ENCODE measurements at places on chromosomes 1 and 21.
A peak's percentile ranks its signal among the peaks of the same experiment; 100 is the strongest.

DNA sequence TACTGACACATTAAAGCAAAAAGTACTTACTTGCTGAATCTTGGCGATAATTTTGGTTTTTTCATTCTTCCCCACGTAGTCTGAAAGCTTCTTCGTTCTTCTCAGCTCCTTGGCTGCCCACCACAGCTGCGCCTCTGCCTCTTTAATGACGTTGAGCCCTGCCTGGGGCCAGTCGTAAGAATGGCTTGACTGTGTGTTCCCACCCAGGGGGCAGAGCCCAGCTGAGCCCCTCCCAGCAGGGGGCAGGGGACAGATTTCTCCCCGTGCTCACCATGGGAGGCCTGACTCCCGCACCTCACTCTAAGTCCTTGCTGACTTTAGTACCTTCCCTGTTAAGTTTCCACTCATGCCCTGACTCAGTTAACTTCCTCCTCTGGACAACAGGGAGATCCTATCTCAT, 9.0 kb downstream of the CFAP298 start:
- no peak for DNase-seq

GRCh38 chr1:225767634-225768540, 9.7 kb upstream of the SRP9 start:
- peak; percentile 50 for DNase-seq

DNA sequence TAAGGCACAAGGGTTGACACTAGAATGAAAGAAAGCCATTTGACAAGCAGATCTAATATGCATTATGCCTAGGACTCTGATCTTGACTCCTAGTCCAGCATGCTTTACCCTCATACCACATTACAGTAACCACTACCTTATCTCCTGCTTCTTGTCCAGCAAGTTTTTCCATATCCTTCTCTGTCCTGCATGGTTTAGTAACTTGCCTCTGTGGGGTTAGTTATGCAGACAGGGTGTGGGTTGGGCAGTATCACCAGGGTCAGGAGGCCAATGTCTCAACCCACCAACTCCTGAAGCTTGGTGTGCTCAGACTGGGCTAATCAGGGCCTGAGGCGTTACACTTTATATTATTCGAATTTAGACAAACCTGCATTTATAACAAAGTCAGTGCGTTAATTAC, 18.8 kb downstream of the DHDDS start:
- no peak for DNase-seq

DNA sequence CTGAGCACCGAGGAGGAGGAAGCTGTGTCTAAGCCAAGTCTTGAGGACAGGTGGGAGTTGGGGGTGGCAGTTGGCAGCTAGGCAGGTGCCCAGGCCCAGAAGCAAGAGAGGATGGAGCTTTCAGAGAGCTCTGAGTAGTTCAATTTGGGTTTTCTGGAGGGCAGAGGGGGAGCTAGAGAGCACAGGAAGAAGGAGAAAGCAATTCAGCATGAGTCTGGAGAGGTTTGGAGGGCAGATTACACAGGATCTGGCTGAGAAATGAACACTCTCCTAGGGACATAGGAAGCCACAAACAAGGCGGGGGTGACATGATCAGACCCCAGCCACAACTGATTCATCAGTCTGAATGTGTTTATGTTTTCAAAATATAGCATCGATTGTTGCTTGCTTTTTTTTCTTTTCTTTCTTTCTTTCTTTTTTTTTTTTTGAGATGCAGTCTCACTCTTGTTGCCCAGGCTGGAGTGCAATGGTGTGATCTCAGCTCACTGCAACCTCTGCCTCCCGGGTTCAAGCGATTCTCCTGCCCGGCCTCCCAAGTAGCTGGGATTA, 23.8 kb downstream of the PTPRF start:
- peak; percentile 45 for DNase-seq

GRCh38 chr1:45499415-45499769, 481 bp downstream of the CCDC163 start:
- no peak for DNase-seq

GRCh38 chr1:111599781-111600693, 19.6 kb upstream of the RAP1A start:
- no peak for DNase-seq

DNA sequence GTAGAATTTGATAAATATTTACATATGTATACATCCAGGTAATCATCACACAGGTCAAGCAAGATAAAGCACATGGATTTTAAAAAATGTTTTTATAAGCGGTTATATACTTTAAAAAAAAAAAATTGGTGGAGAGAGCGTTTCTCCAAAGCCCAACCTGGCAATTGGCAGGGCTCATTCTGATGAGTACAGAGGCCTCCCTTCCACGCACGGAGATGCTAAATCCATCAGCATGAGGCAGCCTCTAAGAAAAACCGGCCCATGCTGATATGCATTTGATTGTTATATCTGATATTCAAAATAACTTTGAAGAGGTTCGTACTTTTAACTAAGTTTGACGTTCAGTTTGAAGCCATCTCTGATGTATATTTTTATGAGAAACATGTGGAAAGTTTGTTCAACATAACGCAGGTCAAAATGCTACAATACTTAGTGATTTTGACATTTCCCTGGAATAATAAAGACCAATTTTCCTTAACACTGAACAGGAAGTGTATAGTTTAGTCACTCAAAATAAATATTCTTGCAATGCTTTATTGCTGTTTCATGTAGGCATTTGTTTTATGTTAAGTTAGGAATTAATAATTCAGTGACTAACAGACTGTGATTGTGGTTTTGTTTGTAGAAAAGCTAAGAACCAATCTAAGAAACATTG, 151.7 kb downstream of the NR5A2 start:
- DNase-seq: peak; percentile 63

DNA sequence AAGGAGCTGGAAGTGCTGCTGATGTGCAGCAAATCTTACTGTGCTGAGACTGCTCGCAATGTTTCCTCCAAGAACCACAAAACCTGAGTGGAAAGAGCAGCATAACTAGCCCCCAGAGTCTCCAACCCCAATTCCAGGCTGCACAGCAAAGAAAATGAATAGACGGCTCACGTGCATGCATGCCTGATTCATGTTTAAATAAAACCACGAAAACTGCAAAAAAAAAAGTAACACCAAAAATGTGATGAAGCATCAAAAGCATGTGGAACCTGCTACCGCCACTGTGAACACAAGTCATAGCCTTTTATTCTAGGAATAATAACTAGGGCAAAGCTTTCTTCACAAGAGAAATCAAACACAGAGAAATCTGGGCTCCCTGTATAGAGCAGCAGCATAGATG, 9.6 kb upstream of the TRNP1 start:
- no peak for DNase-seq

- DNase-seq: no peak
These were observed 362 bp upstream of the ROR1 start for GRCh38 chr1:63773496-63773814.

GRCh38 chr1:219441884-219442283, 171.0 kb downstream of the ZC3H11B start:
- DNase-seq: no peak

GRCh38 chr21:42220138-42220701, 1.3 kb downstream of the ABCG1 start:
- peak; percentile 50 for DNase-seq

GRCh38 chr1:30610917-30611316, 112.5 kb downstream of the MATN1 start:
- no peak for DNase-seq

- DNase-seq: no peak
These were observed 204.3 kb upstream of the RAB4A start for GRCh38 chr1:229066591-229066990.

GRCh38 chr1:231053493-231054162, 13.6 kb upstream of the FAM89A start:
- DNase-seq: peak; percentile 76

DNA sequence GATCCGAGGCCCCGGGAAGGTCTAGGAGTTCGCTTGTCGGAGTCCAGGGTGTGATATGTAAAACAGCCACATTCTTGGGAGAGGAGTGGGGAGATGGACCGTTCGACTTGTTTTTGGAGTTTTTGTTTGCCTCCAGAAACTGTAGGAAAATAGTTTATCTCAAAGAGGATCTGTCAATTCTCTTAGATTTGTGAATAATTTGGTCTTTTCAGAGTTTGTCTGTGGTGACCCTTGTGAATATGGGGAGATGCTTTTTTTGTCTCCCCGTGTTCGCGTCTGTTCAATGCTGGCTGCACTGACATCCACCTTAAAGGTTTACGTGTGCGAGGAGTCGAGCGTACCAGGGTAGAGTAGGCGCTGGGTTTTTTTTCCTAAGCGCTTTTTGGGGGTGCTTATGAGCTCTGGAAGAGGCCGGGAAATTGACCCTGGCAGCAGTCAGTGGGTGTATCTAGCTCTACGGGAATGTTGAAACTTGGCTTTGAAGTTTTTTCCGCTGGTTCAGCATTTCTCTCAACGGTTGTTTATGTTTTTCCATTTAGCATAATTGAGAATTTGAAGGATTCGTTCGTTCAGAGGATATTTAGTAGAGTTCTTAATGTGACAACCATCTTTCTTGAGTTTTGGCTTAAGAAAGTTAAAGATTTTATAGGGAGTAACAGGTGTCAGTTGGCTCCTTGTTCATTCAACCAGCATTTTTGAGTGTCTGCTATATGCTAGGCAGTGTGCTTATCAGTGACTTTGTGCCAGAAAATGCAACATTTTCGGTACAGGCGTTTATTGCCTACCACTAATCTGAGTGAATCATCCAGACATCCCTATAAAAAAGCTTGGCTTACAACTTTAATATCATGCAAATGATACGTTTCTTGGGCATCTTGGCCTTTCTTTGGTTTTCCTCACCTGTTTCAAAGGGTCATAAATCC, 1.2 kb downstream of the SZRD1 start:
- DNase-seq: no peak

DNA sequence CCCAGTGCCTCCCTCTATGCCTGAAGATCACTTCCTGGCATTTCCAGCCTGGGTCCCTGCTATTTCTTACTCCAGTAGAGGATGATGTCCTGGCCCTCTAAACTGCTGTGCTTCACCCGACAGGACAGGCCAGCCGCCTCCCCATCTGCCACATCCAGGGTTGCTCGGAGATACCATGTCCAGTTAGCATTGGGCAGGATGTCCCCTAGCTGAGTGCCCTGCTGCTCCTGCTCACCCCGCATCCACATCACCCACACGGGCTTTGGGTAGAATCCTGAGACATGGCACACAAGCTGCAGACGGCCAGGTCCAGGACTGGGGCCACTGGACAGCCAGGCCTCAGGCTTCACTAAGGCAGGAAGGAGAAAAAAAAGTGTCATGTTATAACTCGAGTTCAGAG, 2.0 kb downstream of the CD1B start:
- no peak for DNase-seq

GRCh38 chr1:193701759-193702158, 515.3 kb upstream of the B3GALT2 start:
- DNase-seq: no peak

GRCh38 chr1:223628233-223629125, 37.0 kb downstream of the CAPN8 start:
- DNase-seq: peak; percentile 44

- DNase-seq: no peak
These were observed 386.1 kb downstream of the KCNH1 start for GRCh38 chr1:210747890-210748289.

GRCh38 chr1:159991513-159991912, 37.5 kb upstream of the SLAMF9 start:
- DNase-seq: no peak

- DNase-seq: peak; percentile 46
These were observed 5.3 kb downstream of the UTS2 start for GRCh38 chr1:7847599-7847998.

GRCh38 chr1:234778221-234779159, 168.5 kb upstream of the IRF2BP2 start:
- no peak for DNase-seq

GRCh38 chr1:108125312-108126138, 74.6 kb downstream of the SLC25A24 start:
- DNase-seq: peak; percentile 74

DNA sequence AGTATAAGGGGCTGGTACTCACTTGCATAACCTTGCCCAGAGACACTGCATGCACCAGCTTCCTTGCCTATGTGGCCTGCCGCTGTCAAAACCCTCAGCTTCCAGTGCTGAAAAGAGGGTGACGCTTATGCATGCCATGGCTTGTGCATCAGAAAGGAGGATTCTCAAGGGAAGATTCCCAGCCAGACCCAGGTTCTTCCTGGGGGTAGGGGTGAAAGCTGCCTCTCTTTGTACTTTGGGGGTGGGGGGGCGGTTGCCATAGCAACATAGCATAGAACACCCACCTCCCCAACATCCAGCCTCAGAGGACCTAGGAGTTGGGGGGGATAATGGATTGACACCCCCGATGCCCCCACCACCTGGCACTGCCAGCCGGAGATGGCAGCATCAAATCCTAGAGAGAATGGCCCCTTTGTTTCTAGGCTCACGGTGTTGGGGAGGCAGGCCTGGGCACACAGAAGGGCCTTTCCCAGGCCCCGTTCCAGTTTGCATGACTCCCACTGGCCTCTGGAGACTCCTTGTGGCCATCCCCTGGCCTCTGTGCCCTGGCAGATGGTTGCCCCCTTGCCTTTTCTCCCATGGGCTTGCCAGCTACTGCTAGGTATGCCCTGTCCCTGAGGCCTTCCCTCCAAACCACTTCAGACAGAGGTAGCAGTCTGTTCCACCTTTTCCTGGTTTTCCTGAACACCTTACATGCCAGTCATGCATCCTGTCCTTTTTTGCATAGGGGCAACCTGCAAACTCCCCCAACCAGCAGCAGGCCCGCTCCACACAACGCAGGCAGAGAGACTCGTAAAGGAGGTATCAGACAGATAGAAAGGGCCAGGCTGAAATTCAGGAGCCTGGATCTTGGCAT, 44.6 kb downstream of the RHBG start:
- no peak for DNase-seq

- DNase-seq: no peak
These were observed 45.5 kb downstream of the UTP25 start for GRCh38 chr1:209873067-209873799.

GRCh38 chr1:27632387-27633297, 2.3 kb downstream of the FGR start:
- no peak for DNase-seq

GRCh38 chr1:222454186-222454585, 93.7 kb downstream of the HHIPL2 start:
- peak; percentile 74 for DNase-seq

- no peak for DNase-seq
These were observed 78.3 kb downstream of the PGM1 start for GRCh38 chr1:63671514-63671913.

DNA sequence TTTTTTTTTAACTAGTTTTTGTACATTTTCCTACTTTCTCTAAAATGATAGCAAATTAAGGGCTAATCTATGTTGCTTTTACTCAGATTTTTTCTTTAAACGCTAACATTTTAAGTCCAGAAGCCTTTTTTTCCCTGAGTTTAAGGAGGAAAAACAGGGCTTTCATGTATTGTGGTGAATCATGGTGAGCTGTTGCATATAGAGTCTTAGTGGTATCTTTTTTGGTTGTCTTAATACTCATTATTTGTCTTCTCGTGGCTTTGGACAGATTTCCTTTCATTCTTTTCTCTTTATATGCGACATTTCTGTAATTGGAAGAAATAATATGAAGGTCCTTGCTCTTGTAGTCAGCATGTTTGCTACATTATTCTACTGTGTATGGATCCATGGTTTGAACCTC, 1015.6 kb downstream of the PLA2G4A start:
- DNase-seq: no peak

All from fibroblast of skin of scalp (primary cell).